ENCODE measurements at places on chromosomes 2 and 18.

GRCh38 chr2:233326500-233326899 lies 18.9 kb downstream of the SAG start:
- no peak for DNase-seq

DNA sequence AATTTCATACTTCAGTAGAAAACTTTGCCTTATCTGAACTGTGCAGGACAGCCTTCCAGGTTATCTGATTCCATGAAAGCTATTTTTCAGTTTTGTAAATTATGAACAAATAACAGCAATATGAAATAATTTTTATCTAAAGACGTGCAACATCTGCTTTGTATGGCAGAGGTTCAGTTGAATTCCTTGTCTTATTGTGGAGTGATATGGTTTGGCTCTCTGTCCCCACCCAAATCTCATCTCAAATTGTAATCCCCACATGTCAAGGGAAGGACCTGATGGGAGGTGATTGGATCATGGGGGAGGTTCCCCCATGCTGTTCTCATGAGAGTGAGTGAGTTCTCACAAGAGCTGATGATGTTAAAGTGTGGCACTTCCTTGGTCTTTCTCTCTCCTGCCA lies 18.1 kb upstream of the RPIA start:
- no peak for DNase-seq

DNA sequence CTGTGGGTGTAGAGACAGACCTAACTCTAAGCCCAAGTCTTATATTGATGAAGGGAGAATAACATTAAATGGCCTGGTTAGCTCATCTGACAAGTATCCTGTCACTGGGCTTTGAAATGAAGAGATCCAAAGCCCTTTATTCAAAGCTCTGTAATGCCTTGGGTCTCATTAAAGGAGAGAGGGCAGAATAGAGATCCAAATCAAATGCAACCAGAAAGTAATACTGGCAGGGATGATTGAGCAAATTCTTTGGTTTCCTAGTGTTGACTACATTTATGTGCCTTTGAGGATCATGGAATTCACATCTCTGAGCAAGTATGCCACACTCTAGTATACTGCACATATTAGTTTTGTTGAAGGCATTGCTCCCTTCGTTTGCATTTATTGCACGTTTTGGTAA lies 147.9 kb upstream of the CAVIN2 start:
- DNase-seq = no peak

GRCh38 chr2:191701029-191701428 lies 23.1 kb downstream of the NABP1 start:
- no peak for DNase-seq

DNA sequence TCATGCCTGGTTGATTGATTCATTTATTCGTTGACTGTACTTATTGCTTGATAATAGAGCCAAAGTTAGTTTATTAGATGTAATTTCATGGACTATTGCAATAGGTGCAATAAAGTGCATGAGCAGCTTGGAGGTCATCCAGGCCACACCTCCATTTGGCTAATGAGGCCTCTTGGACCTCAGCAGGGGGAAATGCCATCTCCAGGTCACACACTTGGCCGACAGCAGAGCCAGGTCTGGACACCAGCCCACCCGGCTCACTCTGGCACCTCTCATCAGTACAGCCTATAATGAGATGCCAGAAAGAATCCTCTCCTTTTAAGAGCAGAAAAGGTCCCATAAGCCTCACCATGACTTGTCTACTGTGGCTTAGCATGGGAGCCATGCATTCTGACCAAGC lies 71.2 kb upstream of the AFF3 start:
- DNase-seq = no peak

- no peak for DNase-seq
Measured at GRCh38 chr18:62287781-62288664, 37.1 kb upstream of the TNFRSF11A start.

DNA sequence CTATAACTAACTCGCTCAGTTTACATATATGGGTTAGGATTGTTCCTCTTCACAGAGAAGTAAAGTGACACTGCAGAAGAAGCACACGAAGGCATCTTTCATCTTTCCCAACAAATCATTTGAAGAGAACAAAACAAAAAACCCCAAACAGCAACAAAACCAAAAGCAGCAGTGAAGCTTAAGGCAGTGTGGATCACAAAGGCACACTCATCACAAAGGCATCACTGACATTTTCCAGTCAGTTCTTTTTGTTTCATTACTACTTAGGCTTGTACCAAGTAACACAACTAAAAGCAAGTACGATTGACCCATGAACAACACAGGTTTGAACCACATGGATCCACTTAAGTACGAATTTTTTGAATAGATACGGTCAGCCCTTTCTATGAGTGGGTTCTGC lies 75.7 kb downstream of the RNF152 start:
- DNase-seq = no peak

DNA sequence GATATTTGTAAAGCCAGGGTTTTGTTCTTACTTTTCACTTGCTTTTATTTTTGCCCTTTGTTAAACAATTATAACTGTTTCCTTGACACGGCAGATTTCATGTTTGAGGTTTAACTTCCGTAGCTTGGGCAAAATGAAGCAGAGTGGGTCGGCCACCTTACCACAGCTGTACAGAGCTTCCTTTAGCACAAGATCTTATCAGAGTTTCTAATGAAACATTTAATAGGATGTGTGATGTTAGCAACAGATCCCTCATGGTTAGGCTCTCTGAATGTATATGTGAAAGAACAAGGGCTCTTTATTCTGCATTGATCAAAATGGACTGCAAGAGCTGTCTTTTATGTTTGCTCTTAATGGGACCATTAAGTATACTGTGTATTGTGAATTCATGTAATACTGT lies 22.3 kb downstream of the RNF125 start:
- DNase-seq = peak; percentile 29

- no peak for DNase-seq
Measured at GRCh38 chr2:45282646-45283045, 273.4 kb upstream of the SIX2 start.

- no peak for DNase-seq
Measured at GRCh38 chr18:13221869-13222855, 3.6 kb downstream of the LDLRAD4 start.

- no peak for DNase-seq
Measured at GRCh38 chr2:113200236-113200635, 26.5 kb downstream of the PSD4 start.

- DNase-seq = no peak
Measured at GRCh38 chr2:109282360-109282759, 153.4 kb downstream of the SH3RF3 start.

- no peak for DNase-seq
Measured at GRCh38 chr2:1360557-1361250, 52.6 kb upstream of the TPO start.

GRCh38 chr18:69205925-69206324 lies 194.8 kb upstream of the DOK6 start:
- DNase-seq = no peak

DNA sequence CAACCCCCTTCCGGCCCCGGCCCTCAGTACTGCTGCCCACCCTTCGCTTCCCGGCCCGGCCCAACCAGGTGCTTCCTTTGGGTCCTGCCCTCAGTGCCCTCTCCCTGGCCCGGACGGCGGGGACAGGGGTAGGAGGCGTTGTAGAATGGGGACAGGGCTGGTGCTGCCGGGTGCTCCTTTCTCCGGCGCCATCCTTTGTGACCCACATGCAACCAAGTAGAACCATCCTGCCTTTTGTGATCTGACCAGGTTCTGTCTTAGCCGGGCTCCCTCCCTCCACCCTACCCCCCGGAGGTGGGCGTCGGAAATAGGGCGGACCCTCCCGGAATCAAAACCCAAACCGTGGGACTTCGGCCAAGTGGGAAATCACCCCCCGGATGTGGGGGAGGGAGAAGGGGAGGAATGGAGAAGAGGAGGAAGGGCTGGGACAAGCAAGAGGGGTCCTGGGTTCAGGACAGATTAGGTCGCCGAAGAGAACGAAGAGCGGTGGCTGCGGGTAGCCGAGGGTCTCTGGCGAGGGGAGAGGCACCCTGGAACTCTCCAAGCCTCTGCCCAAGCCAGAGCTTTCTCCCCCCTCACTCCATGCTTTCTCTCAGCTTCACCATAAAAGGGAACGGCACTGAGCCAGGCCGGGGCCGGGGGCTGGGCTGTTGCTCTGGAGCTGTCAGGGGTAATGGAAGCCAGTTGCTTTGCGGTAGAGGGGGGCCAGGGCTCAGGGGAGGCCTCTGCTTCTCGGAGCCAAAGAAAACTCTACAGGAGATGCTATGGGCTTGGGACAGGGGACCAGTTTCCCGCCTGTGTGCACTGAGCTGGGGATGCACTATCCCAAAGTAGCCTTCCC lies 756 bp upstream of the OST4 start:
- no peak for DNase-seq

- no peak for DNase-seq
Measured at GRCh38 chr2:163345795-163346573, 389.8 kb downstream of the FIGN start.

DNA sequence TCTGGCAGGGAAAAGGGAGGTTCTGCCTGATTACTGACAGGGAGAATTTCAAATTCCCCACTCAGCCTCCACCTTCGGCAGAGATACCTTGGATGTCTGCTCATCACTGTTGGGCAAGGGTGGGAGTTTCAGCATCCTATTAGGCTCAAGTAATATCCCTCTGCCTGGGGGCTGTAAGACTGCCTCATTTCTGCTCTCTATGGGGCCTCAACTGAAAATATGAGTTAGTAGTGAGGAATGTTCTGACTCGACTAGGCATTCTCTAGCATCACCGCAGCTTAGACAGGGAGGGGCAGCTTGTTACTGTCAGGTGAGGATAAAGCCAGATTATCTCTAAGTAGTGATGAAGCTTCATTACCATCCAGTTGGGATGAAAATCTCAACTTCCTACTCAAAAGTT lies 87.7 kb upstream of the LRP1B start:
- no peak for DNase-seq

DNA sequence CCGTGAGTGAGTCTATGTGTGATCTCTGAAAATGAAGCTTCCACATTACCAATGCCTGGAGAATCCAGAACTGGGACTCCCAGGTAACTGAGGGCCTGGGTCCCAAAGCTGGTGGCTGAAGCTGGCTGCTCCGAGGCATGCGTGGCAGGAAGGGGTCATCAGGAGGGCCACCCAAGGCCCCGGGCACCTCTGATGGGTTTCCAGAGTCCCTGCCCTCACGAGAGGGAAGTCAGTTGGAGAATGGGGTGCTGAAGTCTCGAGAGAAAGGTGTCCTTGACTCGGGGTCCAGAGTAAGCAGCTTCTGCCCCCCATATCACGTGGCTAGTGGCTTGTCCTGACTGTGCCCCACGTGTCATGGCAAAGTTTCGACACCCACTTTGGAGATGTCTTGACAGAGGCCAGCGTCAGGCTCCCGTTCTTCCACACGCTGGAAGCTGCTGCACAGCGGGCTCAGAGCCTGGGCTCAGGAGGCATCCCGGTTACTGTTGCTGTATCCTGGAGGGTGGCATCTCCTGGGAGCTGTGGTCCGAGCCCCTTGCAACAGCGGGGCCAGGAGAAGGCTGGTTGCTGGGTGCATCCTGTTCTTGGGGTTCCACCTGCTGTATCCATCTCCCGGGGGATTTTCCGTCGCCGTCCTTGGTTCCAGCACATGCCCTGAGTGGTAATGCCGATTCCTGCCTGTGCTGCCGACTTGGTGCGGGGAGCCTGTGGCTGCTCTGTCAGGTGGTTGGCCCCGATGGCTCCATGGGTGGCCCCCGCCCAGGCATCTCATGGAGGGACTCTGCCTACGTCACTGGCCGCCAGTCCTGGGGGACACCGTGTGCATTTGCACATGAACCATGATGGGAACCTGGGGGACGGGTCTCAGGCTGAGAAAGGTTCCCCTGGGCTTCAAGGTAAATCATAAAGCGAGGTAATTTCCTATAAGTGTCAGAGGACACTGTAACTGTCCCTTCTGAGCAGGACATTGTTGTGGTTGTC lies 183.3 kb upstream of the HDAC4 start:
- no peak for DNase-seq

- DNase-seq = no peak
Measured at GRCh38 chr2:16763493-16763899, 97.9 kb upstream of the CYRIA start.

All from activated CD4-positive, alpha-beta T cell treated with anti-CD3 and anti-CD28 coated beads for 24 hours (primary cell).